A172 (cell line): ENCODE measurements at places on chromosomes 2 and 18.

DNA sequence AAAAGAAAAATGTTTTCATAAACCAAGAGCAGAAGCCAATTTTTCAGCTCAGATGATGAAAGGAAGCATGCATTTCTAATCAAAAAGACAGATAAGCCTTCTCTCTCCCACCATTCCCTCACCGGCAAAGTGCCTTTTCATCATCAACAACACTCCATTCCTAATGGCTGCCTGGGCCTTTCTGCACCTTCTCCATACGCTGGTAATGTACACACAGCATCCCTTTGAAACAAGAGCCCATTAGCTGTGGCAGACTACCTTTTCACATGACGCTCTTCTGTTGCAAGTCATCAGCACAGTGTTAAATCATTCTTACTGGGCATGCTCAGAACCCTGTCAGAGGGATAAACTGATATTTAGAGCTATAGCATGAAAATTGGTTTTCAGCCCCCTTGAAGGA, 408.9 kb downstream of the MEIS1 start:
- DNase-seq: no peak

DNA sequence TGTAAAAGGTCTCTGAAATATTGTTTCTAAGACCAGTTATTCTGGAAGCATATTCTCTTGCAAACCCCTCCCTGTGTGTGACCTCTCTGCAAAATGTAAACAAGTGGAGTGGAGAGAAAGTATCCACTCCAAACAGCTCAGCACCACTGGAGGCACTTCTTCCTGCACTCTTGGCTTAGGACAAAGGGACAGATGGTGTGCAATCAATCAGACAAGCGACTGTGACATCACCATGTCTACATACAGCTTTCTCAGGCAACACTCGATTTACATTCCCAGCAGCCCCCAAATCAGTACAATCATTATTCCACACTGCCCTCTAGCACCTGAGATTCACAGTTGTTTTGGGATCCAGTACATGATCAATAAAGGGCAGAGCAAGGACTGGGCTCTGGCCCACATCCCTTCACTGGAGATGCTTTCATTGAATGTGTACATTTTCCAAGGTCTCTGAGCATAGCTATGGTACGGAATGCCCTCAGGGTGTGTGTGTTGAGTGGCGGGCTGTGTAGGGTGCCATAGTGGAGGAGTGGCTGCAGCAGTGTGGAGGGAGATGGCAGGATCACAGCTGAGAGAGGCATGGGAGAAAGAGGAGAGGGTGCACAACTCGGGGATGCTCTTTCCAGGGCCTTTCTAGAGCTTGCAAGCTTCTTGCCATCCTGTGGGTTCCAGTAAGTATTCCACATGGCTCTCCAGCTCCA, 311.8 kb upstream of the ST6GAL2 start:
- no peak for DNase-seq

DNA sequence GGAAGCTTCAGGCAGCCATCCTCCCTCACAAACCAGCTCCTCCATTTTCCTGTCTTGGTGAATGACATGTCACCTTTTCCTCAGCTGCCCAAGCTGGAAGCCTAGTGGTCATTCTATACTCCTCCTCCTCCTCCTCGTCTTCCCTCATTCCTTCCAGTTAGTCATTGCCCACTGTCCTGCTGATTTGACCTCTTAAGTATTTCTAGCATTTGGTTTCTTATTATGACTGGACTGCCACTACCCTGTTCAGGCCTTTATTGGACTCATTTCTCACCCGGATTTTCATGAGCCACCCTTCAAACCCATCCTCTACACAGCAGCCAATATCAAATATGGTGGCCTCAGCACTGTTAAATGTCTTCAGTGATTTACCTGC, 21.9 kb upstream of the MGAT5 start:
- DNase-seq: peak; percentile 28

- DNase-seq: no peak
These were observed 345.5 kb upstream of the FSIP2 start for GRCh38 chr2:185393091-185393490.

DNA sequence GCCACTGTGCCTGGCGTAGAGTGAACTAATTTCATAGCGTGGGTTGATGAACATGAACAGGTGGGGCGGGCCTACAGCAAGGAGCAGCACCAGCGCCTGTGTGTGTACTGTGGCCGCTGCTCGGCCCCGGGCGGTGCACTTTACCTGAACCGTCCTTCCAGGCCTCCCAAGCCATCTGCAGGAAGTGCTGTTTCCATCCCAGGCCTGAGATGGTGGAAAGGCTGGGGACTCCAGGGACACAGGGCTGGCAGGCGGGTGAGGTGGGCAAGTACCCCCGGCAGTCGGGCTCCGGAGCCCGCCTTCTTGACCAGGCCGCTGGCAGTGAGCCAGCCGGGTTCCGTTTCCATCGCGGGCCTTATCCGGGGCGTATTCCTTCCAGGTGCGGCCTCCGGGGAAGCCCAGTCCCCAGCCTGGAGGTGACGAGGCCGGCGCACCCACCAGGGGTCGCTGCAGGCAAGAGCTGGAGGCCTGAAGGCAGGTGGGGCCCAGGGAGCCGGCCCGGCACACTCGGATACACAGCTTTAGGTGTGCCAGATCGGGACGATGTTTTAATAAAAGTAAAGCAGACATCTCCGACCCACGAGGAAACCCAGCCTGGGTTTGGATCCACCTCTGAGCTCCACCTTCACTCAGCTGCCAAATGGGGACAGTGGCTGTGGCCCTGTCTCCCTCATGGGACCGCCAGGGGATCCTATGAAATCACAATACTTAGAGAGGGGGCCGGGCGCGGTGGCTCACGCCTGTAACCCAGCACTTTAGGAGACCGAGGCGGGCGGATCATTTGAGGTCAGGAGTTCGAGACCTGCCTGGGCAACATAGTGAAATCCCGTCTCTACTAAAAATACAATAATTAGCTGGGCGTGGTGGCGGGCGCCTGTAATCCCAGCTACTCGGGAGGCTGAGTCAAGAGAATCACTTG, 22.7 kb upstream of the PDIA6 start:
- DNase-seq: peak; percentile 41

DNA sequence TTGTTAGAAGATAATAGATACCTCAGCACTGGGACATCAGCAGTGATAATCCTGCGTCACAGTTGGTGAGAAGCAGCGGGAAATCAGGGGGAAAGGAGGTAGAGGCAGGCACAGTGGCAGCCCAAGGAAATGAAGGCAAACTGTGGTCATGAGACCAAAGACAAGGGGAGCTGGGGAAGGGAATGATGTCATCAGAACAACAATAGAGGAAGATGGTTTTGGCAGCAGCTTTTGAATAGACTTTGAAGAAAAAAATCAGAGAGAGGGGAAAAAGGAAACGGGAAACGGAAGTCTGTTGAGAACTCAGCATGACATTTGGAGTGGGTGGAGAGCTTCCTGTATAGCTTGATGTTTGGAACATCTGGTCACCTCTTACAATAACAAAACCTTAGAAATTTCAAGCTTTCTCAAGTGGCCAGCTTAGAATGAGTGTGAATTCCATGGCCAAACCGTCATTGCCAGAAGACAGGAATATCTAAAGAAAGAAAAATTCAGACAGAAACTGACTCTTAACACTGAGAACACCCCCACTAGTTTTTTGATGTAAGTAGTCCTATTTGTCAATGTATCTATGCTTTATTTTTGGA, 18.4 kb upstream of the YES1 start:
- DNase-seq: peak; percentile 62

DNA sequence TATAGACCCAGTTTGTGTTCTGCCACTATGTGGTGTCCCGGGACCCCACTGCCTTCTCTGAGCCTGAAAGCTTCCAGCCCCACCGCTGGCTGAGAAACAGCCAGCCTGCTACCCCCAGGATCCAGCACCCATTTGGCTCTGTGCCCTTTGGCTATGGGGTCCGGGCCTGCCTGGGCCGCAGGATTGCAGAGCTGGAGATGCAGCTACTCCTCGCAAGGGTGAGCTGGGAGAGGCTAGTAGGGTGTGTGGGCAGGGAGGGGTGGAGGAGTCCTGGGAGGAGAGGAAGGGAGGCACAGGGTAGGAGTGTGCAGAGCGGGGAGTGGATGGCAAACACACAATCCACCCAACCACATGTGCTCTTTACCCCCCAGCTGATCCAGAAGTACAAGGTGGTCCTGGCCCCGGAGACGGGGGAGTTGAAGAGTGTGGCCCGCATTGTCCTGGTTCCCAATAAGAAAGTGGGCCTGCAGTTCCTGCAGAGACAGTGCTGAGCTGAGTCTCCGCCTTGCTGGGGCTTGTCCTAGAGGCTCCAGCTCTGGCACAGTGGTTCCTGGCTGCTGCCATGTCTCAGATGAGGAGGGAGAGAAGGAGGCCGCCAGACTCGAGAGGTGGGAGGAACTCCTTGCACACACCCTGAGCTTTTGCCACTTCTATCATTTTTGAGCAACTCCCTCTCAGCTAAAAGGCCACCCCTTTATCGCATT, 16.9 kb downstream of the PRKAG3 start:
- no peak for DNase-seq

GRCh38 chr2:70930371-70931329, 5.0 kb upstream of the ATP6V1B1 start:
- no peak for DNase-seq

GRCh38 chr2:45919711-45920111, 268.2 kb downstream of the PRKCE start:
- no peak for DNase-seq

GRCh38 chr18:36128530-36128870, 640 bp downstream of the SLC39A6 start:
- peak; percentile 28 for DNase-seq

DNA sequence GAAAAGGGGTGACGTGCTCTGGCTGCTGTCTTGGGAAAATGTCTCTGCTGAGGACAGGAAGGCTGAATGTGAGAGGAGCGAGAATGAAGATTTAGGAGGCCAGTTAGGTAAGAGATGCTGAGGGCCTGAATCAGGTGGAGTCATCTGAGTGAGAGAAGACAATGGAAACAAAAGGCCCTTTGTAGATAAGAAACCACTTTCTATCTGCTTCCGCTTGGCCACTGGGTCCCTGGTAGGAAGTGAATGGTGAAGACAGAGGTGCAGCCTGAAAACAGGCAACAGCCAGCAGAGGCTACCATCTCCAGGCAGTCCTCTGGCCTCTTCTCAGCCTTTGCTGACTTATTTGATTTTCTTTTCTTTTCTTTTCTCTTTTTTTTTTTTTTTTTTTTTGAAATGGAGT, 374.0 kb upstream of the SLC14A2 start:
- no peak for DNase-seq

DNA sequence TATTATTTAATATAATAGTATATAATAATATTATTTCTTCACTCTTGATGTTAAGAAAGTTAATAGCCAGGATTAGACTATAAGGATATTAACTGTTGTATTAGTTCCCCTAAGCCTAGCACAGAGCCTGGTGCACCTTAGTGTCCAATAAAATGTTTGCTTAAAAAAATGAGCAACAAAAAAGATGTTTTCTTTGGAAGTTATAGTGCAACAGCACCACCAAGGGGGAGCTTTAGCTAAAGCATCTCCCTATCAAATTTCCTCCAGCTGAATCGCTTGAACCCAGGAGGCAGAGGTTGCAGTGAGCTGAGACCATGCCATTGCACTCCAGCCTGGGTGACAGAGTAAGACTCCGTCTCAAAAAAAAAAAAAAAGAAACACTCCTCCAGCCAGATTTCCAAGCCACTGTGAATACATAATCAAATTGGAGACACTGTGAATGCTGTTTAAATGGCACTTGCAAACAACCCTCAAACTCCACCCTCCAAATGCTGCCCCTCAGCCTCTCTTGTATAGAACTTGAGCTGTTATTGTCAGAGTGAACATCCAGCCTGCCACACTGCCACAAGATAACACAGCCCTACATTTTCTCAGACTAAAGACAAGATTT, 221.9 kb downstream of the DYM start:
- peak; percentile 15 for DNase-seq

DNA sequence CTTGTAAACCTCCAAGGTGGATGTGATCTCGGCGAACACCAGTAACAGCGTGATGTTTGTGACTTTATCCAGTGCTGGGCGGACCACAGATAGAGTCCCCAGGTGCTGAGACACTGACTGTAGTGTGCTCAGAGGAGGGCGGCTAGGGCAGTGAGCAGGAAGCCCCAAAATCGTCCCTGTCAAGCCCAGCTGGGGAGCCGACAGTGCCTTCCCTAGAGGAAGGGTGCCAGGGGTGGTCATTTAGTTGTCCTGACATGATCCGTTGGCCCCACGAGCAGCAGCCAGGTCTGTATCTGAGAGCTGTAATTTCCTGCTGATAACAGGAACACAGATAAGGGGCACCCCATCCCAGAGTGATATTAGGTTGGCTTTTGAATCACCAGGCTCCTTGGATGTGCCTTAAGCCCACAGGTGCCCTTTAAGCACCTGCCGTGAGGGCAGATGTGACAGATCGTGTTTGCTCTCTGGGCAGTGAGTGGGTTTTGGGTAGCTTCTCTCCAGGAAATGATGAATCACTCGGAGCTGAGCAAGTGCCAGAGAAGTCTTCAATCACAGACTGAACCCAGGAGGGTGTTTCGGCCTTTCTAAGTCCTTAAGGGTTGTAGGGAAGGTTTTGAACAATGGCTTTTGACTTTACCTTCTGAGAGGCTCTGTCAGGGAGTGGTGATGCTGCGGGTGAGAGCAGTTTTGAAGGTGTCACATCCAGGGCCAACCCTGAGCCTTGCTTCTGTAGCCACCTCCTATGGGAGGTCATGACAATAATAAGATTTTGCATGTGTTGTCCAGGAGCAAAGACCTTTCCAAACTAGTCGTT, 7.7 kb downstream of the LPIN1 start:
- peak; percentile 87 for DNase-seq

GRCh38 chr2:86296947-86297346, 40.5 kb downstream of the REEP1 start:
- no peak for DNase-seq

GRCh38 chr2:182649316-182649715, 66.7 kb upstream of the DNAJC10 start:
- DNase-seq: peak; percentile 60

DNA sequence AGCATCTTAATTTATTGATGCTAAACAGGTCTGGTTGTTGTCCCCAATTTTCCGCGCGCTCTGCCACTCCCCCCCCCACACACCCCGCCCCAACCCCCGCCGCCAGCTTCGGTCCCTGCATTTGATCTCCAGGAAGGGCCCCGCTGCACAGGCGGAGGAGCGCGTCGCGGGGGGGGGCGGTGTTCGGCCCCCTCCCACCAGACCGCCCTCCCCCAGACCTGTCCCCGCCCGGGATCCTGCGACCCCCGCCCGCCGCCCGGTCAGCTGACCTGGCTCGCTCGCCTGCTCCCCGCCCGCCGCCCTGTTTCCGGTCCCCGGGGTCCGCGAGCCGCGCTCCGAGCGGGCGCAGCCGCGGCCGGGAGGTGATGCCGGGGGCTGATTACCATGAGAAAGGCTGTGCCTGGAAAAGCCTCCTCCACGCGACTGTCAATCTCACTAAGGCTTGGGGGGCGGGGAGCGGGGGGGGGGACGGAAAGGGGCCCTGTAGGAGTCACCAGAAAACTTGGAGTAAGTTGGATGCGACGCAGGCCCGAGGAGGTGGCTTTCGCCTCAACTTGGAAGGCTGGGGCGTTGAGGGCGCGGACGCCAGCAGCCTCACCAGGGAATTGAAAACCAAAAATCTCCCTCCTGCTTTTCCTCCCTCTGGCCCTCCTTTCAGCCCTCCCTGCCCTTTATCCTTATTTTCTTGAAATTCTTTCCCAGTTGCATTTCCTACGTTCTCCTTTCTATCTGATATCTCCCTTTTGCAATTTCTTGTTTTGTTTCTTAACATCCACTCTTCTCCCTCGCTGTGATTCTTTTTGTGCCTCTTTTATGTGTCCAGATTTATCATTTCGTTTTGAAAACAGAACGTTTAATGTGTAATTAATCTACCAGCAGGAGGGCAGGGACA, 4.4 kb upstream of the ZEB2 start:
- peak; percentile 35 for DNase-seq
